Skeletal muscle tissue (tissue), 5 donors: ENCODE measurements at places on chromosomes 7 and 10. TPM values are rescaled to one million over a fixed set of nuclear protein-coding genes. Genes with fewer than 3 reads are reported as not detected.

The FKBP6 gene
- under 0.01 TPM for total RNA-seq

The HEPACAM2 gene
- total RNA-seq, result not detected

The IL2RA gene
- not detected for total RNA-seq

The XRCC2 gene
- 1.6 TPM for total RNA-seq

The SNX8 gene
- total RNA-seq, result 12.5 TPM

The PIK3CG gene
- 5.2 TPM for total RNA-seq

The HMX2 gene
- total RNA-seq, result not detected

The BAMBI gene
- 4.2 TPM for total RNA-seq

The CPA2 gene
- total RNA-seq, result 0.52 TPM

The PCDH15 gene
- 0.52 TPM for total RNA-seq

The HYAL4 gene
- under 0.01 TPM for total RNA-seq

The LAMB1 gene
- 195 TPM for total RNA-seq

The GRB10 gene
- 17.7 TPM for total RNA-seq

The RARRES2 gene
- total RNA-seq, result 54.3 TPM

The BCCIP gene
- 27.1 TPM for total RNA-seq

The THNSL1 gene
- total RNA-seq, result 6.8 TPM

The OR2A12 gene
- not detected for total RNA-seq

The NUDT5 gene
- total RNA-seq, result 15.7 TPM

The CYP2C9 gene
- total RNA-seq, result not detected

The PAX4 gene
- not detected for total RNA-seq
